ENCODE measurements at places on chromosomes 16 and 17.

- no peak for DNase-seq
These were observed 174.4 kb upstream of the TOX3 start for GRCh38 chr16:52721331-52721730.

GRCh38 chr17:41071606-41072360, 6.1 kb upstream of the KRTAP2-4 start:
- no peak for DNase-seq

GRCh38 chr17:4712526-4712925, 2.1 kb downstream of the ARRB2 start:
- no peak for DNase-seq

GRCh38 chr16:69706256-69706974, 19.9 kb downstream of the NQO1 start:
- DNase-seq, result no peak

GRCh38 chr17:49762151-49762941, 1.6 kb downstream of the FAM117A start:
- DNase-seq, result no peak

- no peak for DNase-seq
These were observed 161.5 kb downstream of the ZFHX3 start for GRCh38 chr16:72886346-72886974.

- no peak for DNase-seq
These were observed 221.3 kb upstream of the KCNJ16 start for GRCh38 chr17:69853541-69854224.

- DNase-seq, result peak; percentile 27
These were observed 7.8 kb downstream of the VPS4A start for GRCh38 chr16:69318911-69319289.

GRCh38 chr16:52832771-52833170, 219.9 kb downstream of the CHD9NB start:
- DNase-seq, result no peak

DNA sequence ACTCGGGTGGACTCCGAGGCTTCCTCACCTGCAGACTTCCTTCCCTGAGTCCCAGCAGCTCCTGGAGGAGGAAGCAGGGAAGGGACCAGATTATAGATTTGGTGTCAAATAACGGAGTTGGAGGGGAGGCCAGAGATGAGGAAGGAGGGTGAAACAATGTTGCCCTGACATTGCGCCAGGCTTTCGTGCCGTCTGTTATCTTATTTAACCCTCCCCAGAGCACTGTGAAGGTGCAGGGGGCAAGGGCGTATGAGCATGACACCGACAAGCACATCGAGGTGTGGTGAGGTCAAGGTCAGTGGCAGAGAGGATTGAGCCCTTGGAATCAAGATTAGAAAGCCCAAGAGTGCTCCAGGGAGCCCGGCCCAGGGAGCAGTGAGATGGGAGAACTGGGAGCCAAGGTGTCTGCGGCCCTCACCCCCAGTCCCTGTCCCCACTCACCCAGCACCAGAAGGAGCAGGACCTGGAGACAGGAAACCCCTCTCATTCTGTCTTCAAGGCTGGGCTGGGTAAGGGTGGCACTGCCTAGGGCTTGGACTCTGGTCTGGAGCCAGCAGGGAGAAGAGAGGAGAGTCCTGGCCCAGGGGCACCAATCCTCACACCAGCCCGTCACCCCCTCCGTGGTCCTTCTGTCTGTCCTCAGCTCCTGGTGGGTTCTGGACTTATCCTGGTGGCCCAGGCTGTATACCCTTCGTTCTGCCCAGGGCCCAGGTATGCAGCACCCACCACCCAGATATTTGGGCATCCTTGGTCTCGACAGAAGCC, 1.1 kb downstream of the PRSS33 start:
- no peak for DNase-seq

DNA sequence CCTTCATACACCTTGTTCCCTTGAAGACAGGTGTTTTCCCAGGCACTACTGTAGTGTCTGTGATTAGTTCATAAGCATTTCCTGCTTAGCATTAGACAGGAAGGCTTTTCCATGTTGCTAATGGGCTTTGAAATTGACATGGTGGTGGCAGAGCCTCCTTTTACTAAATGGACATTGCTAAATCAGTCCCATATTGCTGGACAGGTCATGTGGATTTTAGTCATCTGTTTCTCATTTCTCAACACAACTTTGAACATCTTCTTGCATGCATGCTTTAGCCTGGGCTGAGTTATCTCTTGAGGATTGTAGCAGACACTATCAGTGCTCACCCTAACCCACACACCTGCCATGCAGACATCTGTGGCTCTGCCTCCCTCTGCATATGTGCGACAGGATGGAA, 13.7 kb upstream of the BCO1 start:
- DNase-seq, result no peak

DNA sequence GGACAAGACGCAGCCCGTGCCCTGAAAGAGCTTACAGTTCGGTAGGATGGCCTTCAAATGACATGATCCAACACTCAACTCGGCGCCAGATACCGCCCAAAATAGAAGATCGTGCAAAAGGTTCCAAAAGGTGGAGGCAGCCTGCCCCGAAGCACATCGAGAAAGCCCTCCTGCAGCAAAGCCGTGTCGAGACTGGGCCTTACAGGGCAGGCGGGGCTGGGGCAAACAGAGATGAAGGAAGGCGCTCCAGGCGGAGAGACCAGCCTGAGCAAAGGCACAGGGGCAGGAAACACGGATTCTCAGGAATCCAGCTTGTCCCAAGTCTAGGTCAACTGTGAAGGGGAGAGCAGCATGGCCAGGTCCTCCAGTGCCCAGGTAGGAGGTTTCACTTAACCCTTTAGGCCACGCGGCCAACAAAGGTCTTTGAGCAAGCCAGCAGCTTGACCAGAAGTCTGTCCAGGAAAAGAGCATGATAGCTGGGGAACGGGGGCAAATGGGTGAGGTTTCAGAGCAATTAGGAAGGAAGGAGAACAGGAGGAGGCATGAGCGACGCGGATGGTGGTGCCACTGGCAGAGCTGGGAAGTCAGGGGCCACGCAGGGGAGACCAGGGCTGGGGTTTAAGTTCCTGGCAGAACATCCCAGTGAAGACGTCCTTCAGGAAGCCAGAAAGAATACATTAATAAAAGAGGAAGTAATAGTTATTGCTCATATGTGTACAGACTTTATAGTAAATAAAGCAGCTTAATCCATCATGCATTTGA, 21.2 kb upstream of the EIF1 start:
- no peak for DNase-seq

- no peak for DNase-seq
These were observed 1.7 kb downstream of the SLC22A31 start for GRCh38 chr16:89198417-89199240.

GRCh38 chr17:55624772-55625433, 97.8 kb downstream of the TMEM100 start:
- no peak for DNase-seq

GRCh38 chr17:78890498-78890897, 12.5 kb downstream of the CEP295NL start:
- DNase-seq, result peak; percentile 66

DNA sequence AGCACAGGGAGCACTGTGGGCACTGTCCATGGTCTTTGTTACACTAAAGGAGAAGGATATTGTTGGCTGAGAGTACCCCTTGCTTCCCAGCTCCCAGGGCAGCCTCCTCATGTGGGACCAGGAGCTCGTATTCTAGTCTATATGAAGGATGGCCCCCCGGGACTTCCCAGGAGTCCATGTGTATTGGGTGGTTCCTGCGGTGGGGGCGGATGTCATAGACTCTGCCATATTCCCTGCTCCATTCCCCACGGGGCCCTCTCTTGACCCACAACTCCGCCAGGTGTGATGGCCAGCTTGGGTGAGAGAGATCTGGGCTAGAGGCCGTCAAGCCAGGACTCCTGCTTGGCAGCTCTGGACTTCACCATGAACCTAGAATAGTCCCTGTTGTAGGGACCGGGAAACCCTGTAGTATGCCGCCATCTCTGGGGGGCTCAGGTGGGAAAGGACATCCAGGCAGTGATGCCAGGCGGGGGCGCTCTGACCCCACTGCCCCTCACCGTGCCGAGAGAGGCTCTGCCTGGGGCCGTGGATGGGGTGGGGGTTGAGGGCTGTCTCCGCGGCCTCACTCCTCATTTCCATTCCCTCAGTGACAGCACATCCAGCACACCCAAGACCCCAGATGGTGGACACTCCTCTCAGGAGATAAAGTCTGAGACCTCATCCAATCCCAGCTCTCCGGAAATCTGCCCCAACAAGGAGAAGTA, 37.8 kb downstream of the OR1D5 start:
- DNase-seq, result peak; percentile 16

DNA sequence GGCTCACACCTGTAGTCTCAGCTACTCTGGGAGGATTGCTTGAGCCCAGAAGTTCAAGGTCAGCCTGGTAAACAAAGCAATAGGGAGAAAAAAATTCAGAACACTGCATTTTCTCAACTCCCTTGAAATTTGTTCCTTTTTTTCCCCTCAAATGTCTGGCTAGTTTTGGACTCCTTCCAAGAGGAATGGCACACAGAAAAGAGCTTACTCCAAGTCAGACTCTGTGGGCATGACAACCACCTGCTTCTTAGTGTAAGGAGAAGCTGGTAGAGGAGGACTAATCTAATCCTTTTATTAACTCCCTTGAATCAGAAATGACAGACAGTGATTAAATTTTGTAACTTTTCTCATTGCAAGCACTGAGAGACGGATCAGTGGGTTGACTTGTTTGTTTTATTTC, 27.9 kb upstream of the HYDIN start:
- DNase-seq, result no peak

- no peak for DNase-seq
These were observed 110.2 kb downstream of the CA10 start for GRCh38 chr17:52048137-52048898.

DNA sequence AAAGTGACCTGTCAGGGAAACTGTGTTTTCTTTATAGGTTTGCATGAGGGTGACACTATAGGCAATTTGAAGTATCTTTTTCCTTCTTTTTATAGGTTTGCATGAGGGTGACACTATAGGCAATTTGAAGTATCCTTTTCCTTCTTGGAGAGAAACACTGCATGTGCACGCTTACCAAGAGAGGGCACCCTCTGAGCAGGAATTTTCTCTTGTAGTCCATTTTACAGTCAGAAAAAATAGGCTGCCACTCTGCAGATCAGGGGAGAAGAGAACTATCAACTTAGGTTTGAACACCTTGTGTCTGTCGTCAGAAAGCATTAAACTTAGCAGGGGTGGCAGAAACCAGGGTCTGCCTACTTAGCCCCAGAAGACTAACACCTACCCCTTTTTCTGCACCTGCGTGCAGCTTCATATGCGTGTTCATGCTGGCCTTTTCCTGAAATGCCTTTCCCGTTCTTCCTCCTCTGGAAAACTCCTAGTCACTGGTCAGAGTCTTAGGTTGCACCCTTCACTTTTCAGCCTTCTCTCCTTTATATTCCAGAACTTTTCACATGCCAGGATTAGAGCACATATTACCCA, 16.4 kb upstream of the SMIM36 start:
- DNase-seq, result no peak

- DNase-seq, result no peak
These were observed 762.0 kb downstream of the KCNJ18 start for GRCh38 chr17:22454070-22454999.

DNA sequence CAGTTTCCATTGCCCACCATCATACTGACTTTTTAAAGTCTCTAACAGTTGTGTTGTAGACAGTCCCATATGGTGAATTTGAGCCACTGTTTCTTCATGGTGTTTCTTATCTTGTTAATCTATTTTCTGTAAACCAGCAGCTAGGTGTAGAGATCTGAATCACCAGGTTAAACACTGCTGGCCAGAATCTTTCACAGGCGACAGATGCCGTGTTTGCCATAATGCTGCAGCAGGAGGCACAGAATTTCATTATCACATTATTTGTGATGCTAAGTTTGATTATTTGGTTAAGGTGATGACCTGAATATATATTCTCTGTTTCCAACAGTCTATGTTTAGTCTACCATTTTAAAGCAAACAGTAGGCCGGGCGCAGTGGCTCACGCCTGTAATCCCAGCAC, 11.5 kb upstream of the CNGB1 start:
- no peak for DNase-seq

GRCh38 chr17:76867578-76868175, 527 bp upstream of the MGAT5B start:
- DNase-seq, result no peak

DNA sequence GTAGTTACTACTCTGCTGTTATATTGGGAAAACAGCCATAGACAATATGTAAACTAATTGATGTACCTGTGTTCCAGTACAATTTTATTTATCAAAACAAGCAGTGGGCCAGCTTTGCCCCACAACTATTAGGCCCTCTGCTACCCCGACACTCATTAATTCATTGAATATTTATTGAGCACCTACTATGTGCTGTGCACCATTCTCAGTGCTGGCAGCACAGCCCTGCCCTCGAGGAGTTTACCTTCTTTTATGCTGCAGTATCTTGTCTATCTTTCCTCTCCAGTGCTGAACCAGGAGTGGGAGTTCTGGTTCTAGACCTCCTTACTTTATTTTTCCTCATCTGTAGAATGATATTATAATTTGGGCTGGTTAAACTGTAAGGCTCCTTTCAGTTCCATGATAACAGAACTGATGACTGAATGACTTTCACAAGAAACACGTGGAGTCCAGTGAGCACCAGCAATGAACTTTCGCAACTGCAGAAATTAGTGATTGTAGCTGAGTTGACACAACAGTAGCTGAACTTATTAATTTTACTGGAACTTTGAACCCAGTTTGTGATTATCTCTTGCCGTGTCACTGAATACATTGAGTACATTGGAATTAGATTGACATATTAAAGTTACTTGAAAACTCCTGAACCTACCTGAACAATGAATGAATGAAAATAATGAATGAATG, 2.4 kb downstream of the GOSR2 start:
- no peak for DNase-seq
